ENCODE measurements at places on chromosomes 7 and 10.

- DNase-seq: no peak
Measured at GRCh38 chr10:128384831-128385230, 258.6 kb upstream of the MKI67 start.

DNA sequence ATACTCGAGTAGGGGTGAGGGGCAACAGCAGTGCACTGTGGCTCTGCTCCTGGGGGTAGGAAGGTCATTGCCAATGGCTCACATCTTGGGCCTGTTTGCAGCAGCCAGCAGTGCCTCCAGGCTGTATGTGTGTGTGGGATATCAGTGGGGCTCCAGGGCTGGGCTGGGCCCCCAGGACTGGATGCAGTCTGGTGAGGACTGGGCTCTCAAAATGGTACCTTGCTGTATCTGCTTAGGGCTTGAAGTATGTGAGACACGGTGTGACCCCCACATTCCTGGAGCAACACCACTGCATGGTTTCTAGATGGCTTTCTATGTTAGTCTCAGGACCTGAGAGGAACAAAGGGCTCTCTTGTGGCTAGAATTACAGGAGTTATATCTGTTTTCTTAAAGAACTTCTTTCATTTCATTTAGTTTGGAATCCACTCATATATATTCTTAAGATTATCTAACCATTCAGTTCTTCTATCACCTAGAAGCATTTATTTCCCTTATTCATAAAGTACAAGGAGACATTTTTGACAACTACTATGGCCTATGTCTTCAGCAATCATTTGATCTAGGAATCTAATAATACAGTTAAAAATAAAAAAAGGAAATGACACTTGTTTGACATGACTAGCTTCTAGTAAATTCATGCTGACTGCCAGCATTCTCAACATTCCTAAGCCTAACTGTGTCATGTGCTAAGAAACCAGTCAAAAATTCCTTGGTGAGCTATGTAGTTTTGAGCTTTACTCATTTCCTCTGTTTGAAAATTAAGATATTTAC lies 443.2 kb upstream of the SEMA3A start:
- peak; percentile 82 for DNase-seq

GRCh38 chr7:127600885-127601284 lies 7.3 kb downstream of the FSCN3 start:
- DNase-seq: no peak

GRCh38 chr7:7931626-7932025 lies 37.0 kb upstream of the GLCCI1 start:
- no peak for DNase-seq

DNA sequence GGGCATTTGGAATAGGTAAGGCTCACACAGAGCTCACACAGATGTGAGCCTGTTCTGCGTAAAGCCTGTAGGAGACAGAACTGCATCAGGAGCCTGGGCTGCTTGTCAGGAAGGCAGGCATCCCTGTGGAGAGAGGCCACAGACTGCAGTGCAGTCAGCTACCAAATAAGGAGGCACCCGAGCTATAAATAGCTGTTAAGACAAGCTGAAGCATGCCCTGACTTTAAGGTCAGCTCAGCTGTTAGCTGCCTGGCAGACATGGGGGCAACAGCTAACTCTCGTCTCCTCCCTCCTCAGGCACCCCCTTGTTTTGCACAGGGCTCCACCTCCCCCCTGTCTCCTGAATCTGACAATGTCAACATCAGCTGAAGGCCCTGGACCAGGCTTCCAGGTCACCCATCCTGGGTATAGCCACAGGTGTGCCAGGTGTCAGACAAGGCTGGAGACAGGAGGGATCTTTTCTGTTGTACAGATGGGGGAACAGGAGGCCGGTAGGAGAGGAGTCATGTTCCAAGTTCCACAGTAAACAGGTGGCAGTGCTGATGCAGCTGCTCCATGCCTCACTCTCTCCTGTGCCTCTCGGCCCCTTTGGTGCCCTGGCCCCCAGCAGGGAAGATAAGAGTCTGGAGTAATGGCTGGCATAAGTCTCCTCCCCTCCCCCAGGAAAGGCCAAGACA lies 27.6 kb upstream of the MKRN1 start:
- peak; percentile 63 for DNase-seq

DNA sequence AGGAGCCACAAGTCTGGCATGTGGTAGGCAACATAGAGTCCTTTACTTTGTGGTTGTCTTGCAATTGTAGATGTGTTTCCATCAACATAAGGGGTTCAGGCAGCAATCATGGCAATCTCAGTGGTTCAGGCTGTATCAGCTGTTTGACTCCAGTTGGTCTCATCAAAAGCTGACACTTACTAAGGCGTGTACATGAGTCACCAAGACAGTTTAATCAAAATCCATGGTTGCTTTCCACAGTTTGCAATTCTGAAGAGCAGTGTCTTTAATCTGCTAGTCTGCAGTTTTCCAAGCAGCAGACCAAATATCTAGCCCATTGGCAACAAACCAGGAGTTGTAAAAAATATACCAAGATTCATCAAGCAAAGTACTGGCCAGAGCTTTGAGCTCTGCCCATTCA lies 210.2 kb downstream of the MDFIC start:
- DNase-seq: no peak

DNA sequence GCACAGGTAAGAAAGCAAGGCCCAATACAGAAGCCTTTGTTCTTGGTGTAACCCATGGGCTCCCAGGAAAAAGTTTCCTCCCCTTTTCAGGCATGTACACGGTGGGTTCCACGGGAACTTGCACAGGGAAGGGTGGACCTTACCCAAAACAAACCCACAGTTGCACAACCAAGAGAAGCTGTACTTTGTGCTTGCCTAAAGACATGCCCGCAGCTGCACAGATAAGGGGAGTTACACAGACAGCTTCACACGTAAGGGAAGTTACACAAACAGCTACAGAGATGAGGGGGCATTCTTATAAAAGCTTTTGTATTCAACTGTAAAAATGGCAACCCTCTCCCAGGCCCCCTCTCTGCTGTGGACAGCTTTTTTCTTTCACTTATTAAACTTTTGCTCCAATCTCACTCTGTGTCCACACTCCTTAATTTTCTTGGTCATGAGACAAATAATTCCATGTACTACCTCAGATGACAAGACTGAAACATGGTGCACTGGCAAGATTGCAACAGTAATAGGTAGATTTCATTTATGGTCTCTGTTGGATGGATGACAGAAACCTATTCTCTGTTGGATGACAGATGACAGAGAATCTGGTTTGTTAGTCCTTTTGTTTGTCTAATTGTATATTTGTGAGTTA lies 72.9 kb downstream of the ATE1 start:
- DNase-seq: no peak

GRCh38 chr10:47050618-47051455 lies 139.6 kb downstream of the PTPN20 start:
- peak; percentile 12 for DNase-seq

GRCh38 chr10:43903451-43903850 lies 254.8 kb upstream of the ZNF32 start:
- DNase-seq: no peak

- DNase-seq: no peak
Measured at GRCh38 chr7:100066953-100067352, 14.6 kb downstream of the ZNF3 start.

All from brain microvascular endothelial cell (primary cell).